Pancreas (tissue), 10 donors: ENCODE measurements at places on chromosomes 4 and X. TPM values are rescaled to one million over a fixed set of nuclear protein-coding genes. Genes with fewer than 3 reads are reported as not detected.

The HGFAC gene
- 2.2 TPM for polyA plus RNA-seq

The NXF2 gene
- polyA plus RNA-seq: 0.11 TPM

The MAGED4B gene
- polyA plus RNA-seq: 30.0 TPM

The DCK gene
- 8.1 TPM for polyA plus RNA-seq

The PCDH19 gene
- 0.14 TPM for polyA plus RNA-seq

The NR3C2 gene
- 3.6 TPM for polyA plus RNA-seq

The MAP3K15 gene
- 7.1 TPM for polyA plus RNA-seq

The RASL11B gene
- 0.76 TPM for polyA plus RNA-seq

The NPY1R gene
- polyA plus RNA-seq: 3.7 TPM

The TRIML2 gene
- not detected for polyA plus RNA-seq

The BMP15 gene
- polyA plus RNA-seq: not detected

The PCDH7 gene
- polyA plus RNA-seq: 0.34 TPM

The CACNA1F gene
- polyA plus RNA-seq: 0.30 TPM

The TAF7L gene
- polyA plus RNA-seq: 0.05 TPM

The USP17L18 gene
- not detected for polyA plus RNA-seq

The MTMR8 gene
- polyA plus RNA-seq: 0.99 TPM

The CSAG2 gene
- polyA plus RNA-seq: not detected

The MAGIX gene
- polyA plus RNA-seq: 12.8 TPM
